ENCODE measurements at places on chromosomes 5 and 9. TPM values are rescaled to one million over a fixed set of nuclear protein-coding genes. Genes with fewer than 3 reads are reported as not detected.

The AQP7 gene
- total RNA-seq: not detected

The PCDH12 gene
- not detected for total RNA-seq

GRCh38 chr9:104027295-104027694 is 66.8 kb upstream of the SMC2 start:
- DNase-seq: no peak

- no peak for DNase-seq
Measured at GRCh38 chr9:91503673-91504081, 80.0 kb upstream of the NFIL3 start.

DNA sequence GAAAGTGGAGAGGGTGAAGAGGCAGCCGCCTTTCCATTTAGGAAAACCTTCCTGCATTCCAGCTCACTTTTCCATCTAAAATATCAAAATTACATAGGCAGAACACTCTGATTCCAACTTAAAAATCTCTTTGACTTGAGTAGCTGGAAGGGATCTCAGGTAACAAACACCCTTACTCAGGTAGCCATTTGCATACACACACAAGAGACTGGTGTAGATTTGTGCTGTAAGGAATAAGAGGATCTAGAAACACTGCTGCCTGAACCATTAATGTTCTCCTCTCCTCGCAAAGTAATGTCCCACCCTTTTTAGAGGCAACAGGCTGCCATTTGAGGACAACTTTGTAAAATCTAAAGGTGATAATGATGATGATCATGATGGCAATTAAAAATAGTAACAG is 53.5 kb downstream of the BNC2 start:
- DNase-seq: no peak
